ENCODE measurements at places on chromosomes 16 and 17.

DNA sequence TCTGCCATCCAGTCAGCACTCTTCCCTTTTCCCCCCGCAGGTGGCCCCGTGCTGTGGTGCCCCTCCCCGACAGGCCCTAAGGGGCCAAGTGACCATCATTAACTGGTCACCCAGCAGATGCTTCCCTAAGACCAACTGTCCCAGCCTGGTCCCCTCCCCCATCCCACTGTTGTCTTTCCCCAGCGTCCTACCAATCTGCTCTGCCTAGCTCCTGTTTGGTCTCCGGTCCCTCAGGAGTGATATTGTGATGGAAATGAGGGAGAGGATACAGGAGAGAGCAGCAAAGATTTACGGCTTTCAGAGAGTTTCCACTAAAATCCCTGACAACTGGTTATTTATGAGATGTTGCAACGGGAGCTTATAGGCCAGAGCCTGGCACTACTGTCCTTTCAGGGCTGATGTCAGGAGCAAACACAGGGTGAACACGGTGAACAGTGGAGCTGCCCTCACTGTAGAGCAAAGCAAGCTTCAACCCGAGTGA is 1.4 kb upstream of the TTLL6 start:
- no peak for DNase-seq

DNA sequence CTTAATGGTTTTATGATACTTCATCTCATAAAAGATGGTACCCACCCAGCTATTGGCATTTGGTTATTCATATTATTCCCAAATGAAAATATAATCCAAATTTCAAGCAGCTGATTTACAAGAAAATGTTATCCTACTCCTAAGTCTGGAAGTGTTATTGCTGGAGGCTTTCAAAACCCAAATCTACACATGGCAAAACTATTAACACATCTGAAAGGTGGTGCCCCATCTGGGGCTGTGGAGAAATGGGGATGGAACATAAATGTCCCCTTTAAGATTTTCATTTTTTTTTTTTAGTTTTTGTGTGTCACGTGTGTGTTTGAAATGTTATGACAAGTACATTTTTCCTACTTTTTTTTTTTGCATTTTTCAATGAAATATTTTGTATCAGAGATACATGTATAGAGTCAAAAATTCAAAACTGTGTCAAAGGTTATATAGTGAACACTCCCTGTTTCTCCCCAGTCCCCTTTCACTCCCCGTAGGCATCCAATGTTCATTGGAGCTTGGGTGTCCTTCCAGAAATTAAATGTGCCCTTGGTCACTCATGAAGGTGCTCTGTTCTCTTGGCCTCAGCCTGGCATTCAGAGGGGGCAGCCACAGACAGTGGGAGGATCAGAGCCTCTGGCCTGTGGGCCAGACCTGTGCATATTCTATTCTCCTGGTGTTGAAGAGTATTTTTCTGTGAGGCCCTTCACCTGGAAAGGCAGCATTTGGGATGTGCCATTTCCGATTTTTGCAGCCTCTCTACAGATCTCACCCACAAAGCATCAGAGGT is 79.1 kb downstream of the CLEC16A start:
- no peak for DNase-seq

GRCh38 chr17:67443931-67444595 is 67.0 kb downstream of the PITPNC1 start:
- DNase-seq: no peak

- DNase-seq: peak; percentile 17
Measured at GRCh38 chr17:4364622-4365041, 1.8 kb downstream of the UBE2G1 start.

DNA sequence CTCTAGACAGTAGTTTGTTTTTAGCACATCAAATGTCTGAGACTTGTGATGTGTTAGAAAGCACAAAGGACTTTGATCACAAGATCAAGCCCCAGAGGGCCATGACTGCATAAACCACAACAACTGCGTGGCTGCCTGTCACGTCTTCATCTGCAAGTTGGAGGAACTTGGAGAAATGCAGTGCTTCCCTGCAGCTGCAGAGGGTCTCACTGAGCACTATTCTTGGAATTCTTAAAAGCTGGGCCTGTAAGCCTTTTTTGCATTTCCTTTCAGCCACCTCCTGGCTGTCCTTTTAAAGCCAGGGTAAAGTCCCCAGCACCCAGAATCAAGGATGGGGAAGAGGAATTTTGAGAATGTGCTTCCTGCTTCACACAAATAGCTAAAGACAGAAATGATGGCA is 431.3 kb downstream of the MAF start:
- DNase-seq: no peak

GRCh38 chr16:70342016-70342415 is 4.7 kb upstream of the DDX19A start:
- no peak for DNase-seq

- DNase-seq: no peak
Measured at GRCh38 chr16:86651823-86652222, 73.5 kb downstream of the FOXL1 start.

GRCh38 chr16:67206838-67207248 is 7.9 kb downstream of the ELMO3 start:
- DNase-seq: no peak

GRCh38 chr17:55932973-55933372 is 182.1 kb downstream of the PCTP start:
- no peak for DNase-seq

- no peak for DNase-seq
Measured at GRCh38 chr17:7043182-7043496, 753 bp downstream of the SLC16A11 start.

DNA sequence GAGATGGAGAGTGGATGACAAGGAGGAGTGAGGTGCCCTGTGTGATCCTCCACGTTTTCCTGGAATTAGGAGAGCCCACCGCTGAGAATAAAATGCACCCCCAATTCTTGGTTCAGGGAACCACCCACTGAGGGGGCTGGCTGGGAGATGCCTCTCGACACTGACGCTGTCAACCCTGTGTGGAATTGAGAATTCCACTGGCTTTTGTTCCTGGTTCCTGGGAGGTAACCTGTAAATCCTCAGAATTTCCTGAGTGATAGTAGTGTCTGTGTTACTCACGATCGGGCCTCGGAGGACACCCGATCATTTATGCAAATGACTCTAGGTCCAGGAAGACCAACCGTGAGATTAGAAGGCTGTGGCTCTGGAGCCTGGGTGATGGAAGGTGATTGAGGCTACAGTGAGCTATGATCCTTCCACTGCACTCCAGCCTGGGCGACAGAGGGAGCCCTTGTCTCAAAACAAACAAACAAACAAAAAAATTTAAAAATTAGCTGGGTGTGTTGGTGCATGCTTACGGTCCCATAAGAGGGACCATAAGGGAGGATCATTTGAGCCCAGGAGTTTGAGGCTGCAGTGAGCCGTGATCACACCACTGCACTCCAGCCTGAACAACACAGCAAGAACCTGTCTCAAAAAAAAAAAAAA is 11.7 kb upstream of the PRPSAP1 start:
- no peak for DNase-seq

- peak; percentile 25 for DNase-seq
Measured at GRCh38 chr17:83194761-83195329, 115.4 kb downstream of the METRNL start.

GRCh38 chr17:64635647-64636305 is 26.3 kb downstream of the SMURF2 start:
- DNase-seq: no peak

DNA sequence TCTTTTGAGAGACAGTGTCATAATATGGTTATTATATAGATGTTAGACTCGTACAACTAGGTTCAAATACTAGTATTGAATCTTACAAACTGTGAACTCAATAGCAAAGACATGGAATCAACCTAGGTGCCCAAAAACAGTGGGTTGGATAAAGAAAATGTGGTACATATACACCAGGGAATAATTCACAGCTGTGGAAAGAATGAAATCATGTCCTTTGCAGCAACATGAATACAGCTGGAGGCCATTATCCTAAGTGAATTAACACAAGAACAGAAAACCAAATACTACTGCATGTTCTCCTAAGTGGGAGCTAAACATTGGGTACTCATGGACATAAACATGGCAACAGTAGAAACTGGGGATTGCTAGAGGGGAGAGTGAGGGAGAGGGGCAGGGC is 8.1 kb downstream of the PHKB start:
- no peak for DNase-seq

DNA sequence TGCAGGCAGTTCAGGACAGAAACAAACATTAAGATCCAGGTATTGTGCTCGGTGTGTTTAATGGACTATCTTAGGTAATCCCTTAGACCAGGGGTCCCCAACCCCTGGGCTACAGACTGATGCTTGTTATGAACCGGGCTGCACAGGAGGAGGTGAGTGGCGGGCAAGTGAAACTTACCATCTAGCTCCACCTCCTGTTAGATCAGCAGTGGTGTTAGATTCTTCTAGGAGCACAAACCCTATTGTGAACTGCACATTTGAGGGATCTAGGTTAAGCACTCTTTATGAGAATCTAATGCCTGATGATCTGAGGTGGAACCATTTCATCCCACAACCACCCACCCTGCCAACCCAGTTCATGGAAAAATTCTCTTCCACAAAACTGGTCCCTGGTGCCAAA is 37.8 kb upstream of the ASIC2 start:
- no peak for DNase-seq

DNA sequence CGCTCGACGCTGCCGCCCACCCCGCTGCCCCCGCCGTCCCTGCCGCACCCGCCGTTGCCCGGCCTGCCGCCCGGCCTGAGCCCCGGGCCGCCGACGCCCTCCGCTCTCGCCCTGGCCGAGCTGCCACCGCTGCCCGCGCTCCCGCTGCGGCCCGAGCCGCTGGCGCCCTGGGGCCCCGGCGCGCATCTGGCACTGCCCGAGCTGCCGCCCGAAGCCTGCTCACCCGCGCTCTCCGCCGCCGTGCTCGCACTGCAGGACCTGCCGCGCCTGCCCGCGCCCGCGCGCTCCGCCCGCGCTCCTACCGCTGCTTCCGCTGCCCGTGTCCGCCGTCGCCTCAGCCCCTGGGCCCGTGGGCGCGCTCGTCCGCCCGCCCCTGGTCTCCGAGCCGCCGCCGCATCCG is 8.4 kb upstream of the CLDN9 start:
- DNase-seq: no peak

- no peak for DNase-seq
Measured at GRCh38 chr17:27854163-27854562, 39.0 kb downstream of the LYRM9 start.

DNA sequence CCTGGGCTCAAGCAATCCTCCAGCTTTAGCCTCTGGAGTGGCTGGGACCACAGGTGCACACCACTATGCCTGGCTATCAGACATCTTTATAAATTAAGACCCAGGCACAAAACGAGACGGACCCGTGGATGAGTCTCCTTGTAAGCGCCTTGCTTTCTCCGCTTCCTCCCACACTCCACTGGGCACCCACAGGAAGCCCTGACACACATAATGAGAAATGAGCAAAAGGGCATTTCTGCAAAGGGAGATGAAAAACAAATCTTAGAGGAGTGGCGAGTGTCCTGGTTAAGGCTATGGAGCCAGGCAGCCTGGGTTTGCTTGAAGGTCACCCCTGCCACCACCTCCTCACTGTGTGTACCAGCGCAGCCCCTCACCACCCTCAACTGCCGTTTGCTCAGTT is 56.3 kb downstream of the XYLT1 start:
- DNase-seq: no peak

DNA sequence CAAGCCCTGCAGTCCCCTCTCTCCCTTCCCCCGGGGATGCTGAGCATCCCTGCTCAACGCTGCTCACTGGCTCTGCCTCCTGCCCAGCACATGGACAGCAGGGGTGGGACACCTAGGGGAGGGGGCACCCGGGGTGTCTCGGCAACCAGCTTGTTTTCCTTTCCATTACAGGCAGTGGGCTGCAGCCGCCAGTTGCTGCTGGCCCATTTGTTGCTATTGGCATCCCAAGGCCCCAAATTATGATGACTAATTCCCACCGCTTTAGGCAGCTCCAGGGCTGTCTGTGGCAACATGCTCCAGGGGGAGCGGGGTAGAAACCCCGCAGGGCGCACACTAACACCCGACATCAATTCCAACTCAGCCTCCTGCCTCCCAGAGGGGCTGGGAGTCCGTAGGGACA is 4.9 kb downstream of the SDK2 start:
- no peak for DNase-seq

GRCh38 chr16:1503110-1503955 is 10.2 kb downstream of the TELO2 start:
- DNase-seq: no peak

DNA sequence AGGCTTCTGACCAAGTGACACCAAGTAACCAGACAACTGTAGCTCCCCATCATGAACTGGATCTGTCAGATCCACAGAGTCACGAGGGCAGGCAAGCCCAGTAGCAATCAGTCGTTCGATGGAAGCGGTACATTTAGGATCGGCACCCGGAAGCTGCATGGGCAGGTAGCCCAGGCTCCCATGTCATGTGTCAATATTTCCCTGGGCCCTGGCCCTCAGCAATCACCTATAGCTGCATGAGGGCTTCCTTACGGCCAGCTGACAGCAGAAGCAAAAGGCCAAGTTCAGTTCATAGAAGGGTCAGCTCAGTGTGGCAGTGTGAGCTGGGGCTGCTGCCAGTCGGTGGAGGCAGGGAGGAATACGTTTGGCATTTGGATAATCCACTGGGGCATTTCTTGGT is 31.8 kb downstream of the MRPS23 start:
- DNase-seq: no peak

- DNase-seq: no peak
Measured at GRCh38 chr17:63679214-63679613, 20.7 kb downstream of the LIMD2 start.

- no peak for DNase-seq
Measured at GRCh38 chr16:55059146-55059545, 128.5 kb downstream of the IRX5 start.

GRCh38 chr17:50298018-50298417 is 23.8 kb downstream of the TMEM92 start:
- no peak for DNase-seq

DNA sequence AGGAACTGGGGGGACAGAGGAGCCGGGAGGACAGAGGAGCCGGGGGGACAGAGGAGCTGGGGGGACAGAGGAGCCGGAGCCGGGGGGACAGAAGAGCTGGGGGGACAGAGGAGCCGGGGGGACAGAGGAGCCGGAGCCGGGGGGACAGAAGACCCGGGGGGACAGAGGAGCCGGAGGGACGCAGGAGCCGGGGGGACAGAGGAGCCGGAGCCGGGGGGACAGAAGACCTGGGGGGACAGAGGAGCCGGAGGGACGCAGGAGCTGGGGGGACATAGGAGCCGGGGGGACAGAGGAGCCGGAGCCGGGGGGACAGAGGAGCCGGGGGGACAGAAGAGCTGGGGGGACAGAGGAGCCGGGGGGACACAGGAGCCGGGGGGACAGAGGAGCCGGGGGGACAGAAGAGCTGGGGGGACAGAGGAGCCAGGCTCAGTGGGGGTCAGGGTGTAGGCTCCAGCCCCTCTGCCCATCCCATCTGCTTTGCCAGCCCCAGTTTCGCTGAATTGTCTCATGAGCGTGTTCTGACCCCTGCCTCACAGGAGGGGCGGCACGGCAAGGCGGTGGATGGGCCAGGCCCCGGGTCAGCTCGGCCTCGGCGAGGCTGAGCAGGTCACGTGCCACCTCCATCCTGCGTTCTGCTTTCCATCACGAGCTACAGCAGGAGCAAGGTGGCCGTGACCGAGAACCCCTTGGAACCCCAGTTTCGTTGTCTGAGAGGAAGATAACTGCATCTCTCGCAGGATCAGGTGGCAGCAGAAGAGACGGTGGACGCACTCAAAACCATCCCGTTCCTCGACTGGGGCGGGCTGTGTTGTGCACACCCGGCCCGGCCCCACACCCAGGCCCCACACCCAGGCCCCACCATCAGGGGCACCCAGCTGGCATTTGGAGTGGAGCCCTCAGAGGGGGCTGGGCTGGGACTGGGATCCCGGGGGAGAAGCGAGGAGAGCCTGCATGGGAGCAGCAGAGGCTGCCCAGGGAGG is 26.1 kb upstream of the CBFA2T3 start:
- no peak for DNase-seq

- peak; percentile 43 for DNase-seq
Measured at GRCh38 chr17:12256380-12256995, 235.8 kb downstream of the MAP2K4 start.

All from head of caudate nucleus (tissue), 42 donors.